Activated T-helper 1 cell treated with Interleukin-2 at 50 U/mL for 16 hours (primary cell): ENCODE measurements at places on chromosomes 2 and 18.

DNA sequence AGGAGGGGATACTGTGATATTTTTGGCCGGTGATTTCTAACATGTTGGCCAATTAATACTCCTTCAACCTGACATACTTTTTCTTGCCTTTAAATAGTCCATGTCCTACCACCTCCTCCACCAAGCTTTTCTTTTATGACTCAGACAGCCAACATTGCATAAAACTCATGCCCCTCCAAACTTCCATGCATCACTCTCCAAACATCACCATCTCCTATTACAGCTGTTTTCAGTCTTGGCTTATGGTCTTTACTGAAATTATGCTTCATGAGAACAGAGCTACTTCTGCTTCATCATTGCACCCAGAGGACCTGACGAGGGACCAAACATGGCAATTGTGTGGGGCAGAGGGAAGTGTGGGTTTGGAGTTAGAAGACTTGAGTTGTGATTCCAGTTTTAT is 305.4 kb downstream of the LPIN1 start:
- no peak for DNase-seq

DNA sequence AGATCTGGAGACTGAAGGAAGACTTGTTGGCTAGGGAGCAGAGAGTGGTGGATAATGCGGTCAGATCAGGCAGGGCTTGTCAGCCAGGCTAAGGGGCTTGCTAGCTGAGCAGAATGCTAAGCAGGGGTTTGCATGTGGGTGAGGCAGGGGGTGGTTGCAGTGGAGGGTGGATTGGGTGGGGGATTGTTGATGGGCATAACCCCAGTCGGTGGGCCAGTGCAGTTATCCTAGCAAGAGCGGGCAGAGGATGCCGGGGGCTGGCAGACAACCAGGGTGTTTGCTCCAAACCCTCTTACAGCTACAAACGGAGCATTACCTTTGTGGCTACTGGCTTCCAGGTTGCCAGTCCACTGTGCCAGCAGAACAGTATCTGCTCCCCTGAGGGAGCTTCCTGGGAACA is 131.5 kb upstream of the LGALSL start:
- no peak for DNase-seq

DNA sequence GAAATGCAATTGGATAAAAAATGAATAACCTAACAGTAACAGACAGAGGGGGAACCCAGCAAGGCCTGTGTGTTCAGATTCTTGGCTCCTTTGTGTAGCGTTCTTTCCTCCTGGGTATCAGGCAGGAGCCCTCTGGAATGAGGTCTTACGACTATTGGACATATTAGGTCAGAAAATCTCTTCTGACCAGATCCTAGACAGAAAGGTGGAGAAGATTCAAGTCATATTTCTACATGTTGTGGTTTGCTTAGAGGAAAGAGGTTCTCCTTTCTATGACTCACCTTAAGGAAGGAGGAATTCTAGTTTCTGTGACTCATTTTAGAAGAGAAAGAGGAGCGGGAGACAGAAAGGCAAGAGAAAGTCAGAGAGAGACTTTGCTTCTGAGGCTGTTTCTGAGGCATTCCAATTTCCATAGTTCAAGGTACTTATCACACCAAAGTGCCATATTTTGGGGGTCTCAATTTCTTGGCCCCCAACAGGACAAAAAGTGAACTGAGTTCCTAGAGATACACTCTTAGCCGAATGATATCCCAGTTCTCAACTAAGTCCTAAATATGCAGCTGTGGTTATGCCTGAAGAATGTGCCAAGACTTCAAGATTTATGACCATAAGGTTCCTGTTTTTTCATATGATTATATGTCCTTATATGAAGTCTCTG is 618.6 kb downstream of the ZEB2 start:
- DNase-seq = no peak

DNA sequence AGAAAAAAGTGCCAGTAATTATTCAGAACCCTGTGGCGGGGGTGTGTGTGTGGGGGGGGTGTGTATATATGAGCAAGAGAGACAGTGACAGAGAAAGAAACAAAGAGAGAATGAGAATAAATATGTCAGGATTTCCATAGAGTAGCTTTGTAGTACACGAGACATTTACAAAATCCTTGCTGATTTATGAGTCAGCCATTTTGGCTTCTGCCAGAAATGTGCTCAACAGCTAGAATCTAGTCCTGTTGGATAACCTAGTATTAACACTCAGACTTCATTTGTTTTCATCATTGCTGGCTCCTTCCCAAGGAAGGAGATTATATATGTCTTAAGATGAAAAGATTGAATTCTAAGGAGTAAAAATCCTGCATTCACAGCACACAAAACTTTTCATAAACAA is 140.5 kb upstream of the HNRNPA3 start:
- no peak for DNase-seq

- DNase-seq = no peak
Observed at GRCh38 chr2:144989579-144990270, 469.8 kb upstream of the ZEB2 start.

- DNase-seq = no peak
Observed at GRCh38 chr2:16725549-16725948, 59.9 kb upstream of the CYRIA start.

DNA sequence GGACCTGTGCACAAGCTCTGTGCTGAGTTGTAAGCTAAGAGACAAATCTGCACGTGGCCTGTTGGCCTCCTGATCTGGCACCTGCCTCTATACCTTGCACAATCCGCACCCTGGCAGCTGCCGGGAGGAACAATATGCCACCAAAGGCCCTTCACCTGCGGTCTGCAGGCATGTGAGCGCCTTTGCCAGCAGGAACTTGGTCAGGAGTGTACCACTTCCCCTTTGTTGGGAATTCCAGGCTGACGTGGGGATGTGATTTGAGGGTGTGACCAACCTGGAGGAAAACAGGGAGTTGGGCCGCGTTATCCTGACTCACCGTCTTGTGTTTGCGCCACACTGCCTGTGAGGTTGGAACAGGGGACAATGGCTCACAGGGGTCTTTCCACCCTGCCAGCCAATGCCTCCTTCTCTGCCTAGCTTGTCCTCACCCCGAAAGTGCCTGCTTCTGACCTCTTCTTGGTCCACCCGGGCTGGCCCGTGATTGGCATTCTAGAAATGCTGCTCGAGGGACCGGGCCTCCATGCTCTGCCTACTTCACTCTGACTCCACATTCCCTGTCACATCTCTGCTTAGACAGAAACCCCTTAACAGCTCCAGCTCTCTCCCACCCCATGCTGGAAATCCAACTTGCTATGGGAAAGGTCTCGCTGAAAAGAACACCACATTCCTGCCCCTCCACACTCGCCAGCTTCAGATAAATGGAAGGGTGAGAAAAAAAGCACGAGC is 67.1 kb upstream of the MAP4K4 start:
- no peak for DNase-seq

DNA sequence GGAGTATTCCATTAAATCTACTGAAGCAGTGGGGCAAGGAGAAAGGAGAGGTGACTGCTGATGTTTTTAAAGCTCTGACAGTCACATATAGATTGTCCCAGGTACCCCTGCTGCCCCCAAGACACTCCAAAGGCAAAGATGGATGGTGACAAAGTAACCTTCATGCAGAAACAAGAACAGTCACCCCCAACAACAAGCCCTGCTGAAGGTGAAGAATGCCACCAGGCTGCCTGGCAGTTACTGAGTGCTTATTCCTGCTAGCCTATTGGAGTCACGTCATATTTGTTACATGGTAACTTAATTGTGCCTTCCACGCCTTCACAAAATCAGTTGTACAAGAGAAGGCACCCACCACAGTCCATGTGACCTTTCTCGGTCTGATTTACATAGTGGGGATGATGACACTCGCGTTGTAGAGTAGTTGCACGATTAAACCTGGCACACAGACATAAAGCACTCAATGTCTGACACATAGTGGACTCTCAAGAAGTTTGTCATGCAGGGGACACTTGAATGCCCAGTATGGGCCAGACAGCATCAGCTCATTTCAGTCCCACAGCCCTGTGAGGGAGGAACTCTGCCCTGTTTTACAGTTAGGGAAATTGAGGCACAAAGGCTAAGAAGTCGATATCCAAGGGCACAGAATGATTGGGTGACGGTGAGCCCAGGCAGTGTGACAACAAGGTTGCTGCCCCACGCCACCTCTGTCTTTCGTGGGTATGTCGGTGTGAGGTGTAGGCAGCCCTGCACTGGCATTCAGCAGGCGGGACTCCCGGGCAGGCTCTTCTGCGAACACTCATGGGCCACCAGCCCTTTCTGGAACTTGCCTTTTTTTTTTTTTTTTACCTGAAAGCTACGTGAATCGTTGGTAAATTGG is 62.7 kb downstream of the ZCCHC2 start:
- DNase-seq = no peak

DNA sequence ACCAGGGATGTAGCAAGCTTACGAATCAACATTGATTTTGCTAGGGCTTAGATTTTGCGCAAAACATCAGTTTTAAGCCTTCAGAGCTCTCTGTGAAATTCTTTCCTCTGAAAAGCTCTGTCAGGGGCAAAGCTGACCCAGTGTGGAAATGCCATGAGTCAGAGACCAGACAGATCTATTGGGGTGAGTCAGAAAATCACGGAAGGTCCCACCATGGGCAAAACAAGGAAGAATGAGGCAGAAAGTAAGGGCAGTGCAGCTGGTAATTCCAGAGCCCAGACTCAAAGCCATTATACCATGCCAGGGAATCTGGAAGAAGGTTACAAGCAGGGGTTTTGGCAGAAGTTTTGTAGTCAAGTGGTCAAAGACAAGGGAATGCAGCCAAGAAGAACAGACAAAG is 256.6 kb upstream of the CTAGE1 start:
- DNase-seq = no peak

- no peak for DNase-seq
Observed at GRCh38 chr2:32626639-32627221, 1.1 kb upstream of the TTC27 start.

- no peak for DNase-seq
Observed at GRCh38 chr2:186887107-186888090, 38.4 kb upstream of the ZSWIM2 start.
